ENCODE measurements at places on chromosomes 11 and 22. TPM values are rescaled to one million over a fixed set of nuclear protein-coding genes. Genes with fewer than 3 reads are reported as not detected.

Gene CCDC82
- 24.1 TPM for total RNA-seq

Gene FOLR1
- total RNA-seq, result not detected

DNA sequence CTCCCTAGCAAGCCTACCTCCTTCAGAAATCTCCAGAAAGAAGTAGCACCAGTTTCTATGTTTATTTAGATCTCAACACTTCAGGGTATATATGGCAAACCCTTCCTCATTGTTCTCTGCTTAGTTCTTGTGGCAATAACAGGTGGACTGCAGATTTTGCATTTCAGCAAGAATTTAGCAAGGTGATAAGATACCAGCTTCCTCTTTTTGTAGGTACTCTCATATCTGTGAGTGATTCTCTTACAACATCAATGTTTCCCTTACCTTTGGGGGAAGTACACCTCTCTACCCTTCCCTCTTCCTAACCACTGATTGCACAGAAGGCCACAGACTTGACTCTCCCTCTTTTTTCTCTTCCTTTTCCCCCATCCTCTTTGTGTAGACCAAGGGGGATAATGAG, 230.9 kb upstream of the SESN3 start:
- DNase-seq, result no peak

Gene ESAM
- total RNA-seq, result 116 TPM

- no peak for DNase-seq
Observed at GRCh38 chr11:72738199-72739141, 13.7 kb downstream of the ARAP1 start.

GRCh38 chr11:17771841-17772401, 37.3 kb downstream of the KCNC1 start:
- DNase-seq, result no peak

Gene E2F8
- not detected for total RNA-seq

Gene FREY1
- 1.6 TPM for total RNA-seq

Gene CNIH2
- total RNA-seq, result not detected

DNA sequence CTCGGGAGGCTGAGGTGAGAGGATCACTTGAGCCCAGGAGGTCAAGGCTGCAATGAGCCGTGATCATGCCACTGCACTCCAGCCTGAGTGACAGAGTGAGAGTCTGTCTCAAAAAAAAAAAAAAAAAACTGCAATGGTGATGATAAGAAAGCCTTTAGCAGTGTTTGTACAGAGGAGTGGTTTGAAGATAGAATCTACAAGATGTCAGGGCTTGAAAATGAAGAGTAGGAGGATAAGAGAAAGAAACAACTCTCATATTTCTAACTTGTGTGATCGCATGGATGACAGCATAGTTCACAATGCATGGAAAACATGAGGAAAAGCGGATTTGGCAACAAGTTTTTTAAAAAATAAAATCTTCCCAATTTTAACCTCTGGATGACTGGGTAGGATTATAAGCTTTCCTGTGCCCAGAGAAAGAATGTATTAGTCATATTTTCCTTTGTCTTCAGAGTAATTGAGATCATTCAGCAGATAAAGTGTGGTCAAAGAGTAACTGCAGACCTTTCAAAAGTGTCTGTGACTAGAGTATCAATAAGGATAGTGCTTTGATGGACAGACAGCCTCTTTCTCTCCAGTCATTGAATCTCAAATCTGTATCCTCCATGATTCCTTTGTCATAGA, 328.1 kb downstream of the CASP12 start:
- DNase-seq, result no peak

- DNase-seq, result no peak
Observed at GRCh38 chr11:94794287-94795168, 26.4 kb downstream of the AMOTL1 start.

DNA sequence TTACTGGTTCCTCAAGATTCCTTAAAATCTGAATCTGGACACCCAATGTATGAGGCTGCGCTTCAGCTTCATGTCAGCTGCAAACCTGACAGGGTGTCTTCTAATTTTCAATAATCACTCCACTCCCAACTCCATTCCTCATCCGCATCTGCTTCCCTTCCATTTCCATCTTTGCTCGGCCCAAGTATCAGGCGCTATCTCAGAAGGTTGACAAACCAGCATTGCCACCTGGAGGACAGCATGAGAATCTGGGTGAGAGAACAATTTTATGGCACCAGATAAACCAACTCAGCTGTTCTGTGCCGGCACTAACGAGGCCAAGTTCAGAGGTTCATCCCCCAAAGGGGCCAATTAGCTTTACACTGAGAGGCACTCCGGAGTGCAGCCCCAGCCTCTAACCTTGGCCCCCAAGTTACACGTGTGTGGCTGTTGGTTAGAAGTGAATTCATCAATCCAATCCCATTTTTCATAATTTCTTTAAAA, 79.1 kb upstream of the LMO2 start:
- no peak for DNase-seq

GRCh38 chr11:21520244-21520643, 672.6 kb upstream of the ANO5 start:
- DNase-seq, result no peak
